ENCODE measurements at places on chromosomes 13 and 19. TPM values are rescaled to one million over a fixed set of nuclear protein-coding genes. Genes with fewer than 3 reads are reported as not detected.

- DNase-seq, result no peak
These were observed 759.7 kb downstream of the OLFM4 start for GRCh38 chr13:53788286-53788685.

GIPC3 gene
- 0.89 TPM for total RNA-seq

GRCh38 chr13:103168901-103169508 is 102.8 kb upstream of the SLC10A2 start:
- DNase-seq, result no peak

DNA sequence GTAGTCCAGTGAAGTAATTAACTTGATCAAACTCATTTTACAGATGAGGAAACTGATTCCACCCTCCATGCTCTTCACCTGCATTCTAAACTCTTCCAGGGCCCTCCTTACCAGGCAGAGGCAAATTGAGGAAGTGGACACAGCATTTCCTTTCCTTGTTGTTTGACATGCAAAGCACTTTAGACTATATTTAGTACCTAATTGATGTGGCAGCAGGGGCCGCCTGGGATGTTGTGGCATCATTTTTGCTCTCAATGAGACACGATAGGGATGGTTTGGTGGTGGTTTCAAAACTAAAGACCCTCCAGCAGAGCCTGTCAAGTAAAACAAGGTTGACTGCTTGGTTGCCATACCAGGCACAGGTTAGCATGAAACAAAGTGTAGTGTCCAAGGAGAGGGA is 7.9 kb downstream of the SIPA1L3 start:
- no peak for DNase-seq

GRCh38 chr13:66618702-66619101 is 611.4 kb downstream of the PCDH9 start:
- DNase-seq, result no peak

DNA sequence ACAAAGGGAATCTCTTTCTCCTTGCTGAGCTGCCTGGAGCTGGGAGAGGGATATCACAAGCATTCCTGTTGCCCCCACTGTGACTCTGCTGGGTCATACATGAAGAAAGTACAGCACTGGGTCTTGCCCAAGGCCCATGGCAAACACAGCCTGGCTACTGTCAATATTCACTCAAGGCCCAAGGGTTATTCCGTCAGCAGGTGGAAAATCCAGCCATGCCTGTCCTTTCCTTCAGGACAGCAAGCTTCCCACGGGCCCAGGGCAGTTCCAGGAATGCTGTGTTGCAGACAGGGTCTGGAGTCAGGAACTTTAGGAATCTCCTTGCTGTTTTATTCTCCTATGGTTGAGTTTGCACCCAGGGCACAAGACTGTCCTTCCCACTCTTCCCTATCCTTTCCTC is 106.8 kb downstream of the TNFSF13B start:
- DNase-seq, result no peak

TTYH1 gene
- not detected for total RNA-seq

PGLYRP2 gene
- 0.21 TPM for total RNA-seq

Data from naive thymus-derived CD4-positive, alpha-beta T cell (primary cell).